Stimulated activated effector memory CD8-positive, alpha-beta T cell treated with anti-CD3 and anti-CD28 coated beads, Interleukin-12 subunit alpha, Interleukin-12 subunit beta, amount 100 ng/mL, for 72 hours (primary cell): ENCODE measurements at places on chromosomes 2 and 18.

DNA sequence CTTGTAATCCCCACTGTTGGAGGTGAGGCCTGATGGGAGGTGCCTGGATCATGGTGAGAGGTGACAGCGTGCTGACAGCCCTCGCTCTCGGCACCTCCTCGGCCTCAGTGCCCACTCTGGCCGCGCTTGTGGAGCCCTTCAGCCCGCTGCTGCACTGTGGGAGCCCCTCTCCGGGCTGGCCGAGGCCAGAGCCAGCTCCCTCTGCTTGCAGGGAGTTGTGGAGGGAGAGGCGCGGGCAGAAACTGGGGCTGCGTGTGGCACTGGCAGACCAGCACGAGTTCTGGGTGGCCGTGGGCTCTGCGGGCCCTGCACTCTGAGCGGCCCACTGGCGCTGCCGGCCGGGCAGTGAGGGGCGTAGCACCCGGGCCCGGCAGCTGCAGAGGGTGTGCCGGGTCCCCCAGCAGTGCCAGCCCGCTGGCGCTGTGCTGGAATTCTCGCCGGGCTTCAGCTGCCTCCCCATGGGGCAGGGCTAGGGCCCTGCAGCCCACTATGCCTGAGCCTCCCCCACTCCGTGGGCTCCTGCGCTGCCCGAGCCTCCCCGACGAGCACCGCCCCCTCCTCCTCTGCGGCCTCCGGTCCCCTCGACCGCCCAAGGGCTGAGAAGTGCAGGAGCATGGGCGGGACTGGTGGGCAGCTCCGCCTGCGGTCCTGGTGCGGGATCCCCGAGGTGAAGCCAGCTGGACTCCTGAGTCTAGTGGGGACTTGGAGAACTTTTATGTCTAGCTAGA, 197.1 kb downstream of the SPP2 start:
- DNase-seq: no peak

DNA sequence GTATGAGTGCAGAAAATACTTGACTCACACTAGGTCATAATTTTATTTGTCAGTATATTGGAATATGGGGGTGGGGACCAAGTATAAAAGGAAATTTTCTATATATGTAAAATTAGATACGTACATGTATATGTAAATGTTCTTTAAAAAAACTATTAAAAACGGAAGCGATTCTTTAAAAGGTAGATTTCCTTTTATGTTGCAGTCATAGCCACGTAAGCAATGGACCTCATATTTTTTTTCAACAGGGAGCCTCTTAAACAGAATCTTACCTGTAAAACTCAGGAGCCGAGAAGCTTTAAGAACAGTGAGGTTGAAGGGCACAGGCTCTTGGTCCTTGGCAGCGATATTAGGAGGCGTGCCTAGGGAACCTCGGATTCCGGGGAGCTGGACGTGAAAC, 3.3 kb downstream of the RHBDD1 start:
- DNase-seq: no peak

DNA sequence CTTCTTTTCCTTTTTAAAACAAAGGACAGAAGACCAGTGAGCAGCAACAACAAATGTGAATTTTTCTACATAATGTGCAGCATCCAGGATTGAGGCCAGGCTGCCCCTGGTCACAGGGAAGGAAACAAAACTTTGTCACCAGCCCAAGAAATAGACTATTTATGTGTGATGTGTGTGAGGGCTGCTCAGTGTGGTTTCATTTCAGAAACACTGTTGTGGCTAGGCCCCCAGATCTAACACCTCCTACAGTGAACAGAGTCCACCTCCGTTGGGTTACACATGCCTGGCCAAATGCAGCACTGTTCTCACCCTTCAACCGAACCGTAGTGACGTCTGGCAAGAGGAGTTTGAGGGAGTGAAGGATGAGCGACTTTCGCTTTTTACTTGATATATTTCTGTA, 146.3 kb upstream of the RIOK3 start:
- no peak for DNase-seq

- DNase-seq: no peak
Measured at GRCh38 chr2:215900203-215900611, 113.1 kb downstream of the MREG start.

DNA sequence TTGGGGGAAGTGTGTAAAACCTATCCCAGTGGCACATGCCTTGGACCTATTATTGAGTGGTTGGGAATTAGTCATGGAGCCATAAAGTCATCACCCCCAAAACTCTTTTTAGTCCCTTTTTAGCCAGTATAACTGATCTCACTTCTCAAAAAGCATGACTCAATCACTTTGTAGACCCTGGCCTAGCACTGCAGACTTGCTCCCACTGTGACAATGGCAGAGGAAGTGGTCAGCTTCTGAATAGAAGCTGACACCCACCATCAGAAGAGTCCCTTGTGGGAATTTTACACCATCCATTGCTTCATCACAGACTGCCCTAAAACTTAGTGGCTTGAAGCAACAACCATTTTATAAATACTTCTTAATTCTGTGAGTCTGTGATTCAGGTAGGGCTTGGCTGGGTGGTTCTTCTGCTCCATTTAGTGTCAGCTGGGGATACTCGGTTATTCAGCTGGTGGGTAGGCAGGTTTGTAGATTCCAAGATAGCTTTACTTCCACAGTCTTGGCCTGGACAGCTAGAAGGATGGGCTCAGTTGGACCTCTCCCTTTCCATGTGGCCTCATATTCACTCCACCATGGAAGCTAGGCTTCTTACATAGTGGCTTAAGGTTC, 10.8 kb upstream of the ITGA6 start:
- DNase-seq: no peak

- no peak for DNase-seq
Measured at GRCh38 chr2:233142355-233142897, 82.3 kb downstream of the INPP5D start.

DNA sequence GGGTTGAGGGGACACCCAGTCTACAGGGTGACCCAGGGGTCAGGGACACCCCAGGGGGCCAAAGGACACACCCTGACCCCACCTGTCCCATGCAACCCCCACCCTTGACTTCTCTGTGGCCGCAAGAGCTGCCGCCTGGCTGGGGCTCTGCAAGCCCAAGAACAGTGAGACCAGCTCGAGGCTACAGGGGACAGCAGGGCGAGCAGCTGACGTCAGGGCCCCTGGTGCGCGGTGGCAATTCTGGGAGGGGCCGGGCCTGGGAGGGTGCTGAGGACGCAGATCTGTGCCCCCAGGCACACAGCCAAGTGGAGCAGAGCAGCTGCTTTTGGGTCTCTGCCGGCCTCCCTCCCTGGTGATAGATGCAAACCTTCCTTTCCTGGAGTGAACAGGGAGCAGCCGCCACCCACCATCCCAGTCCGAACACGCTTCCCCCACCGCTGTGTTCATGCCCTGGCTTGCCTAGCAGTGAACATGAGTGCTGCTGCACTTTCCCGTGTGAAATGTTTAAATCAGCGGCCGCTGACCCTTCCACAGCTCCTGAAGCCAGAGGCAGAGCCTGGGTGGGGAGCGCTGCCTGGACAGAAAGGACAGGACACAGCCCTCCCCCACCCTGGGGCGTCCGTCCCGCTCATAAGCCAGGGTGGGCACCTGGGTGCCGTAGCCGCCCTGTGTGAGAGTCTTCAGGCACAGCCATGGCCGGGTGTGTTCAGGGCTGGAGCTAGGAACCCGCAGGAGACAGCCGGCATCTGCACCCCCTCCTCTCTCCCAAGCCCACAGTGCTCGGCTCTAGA, 46.9 kb downstream of the SLC66A2 start:
- no peak for DNase-seq

DNA sequence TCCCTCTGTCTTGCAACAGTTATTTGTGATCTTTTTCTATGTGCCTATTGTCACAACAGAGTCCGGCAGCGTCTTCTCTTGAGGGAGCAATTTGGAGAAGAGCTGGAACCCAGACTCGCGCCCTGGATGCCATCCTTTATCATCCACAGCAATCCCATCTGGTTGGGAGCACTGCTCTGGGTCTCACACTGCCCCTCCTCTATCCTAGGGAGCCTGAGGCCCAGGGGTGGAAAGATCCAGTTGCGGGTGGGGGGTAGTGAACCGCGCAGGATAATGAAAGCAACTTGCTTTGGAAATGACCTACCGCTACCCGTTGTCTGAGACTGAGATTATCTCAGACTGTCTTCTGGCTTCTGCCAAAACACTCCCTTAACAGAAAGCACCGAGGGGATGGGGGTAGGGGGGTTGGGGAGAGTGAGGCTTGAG, 713 bp downstream of the WBP1 start:
- no peak for DNase-seq

DNA sequence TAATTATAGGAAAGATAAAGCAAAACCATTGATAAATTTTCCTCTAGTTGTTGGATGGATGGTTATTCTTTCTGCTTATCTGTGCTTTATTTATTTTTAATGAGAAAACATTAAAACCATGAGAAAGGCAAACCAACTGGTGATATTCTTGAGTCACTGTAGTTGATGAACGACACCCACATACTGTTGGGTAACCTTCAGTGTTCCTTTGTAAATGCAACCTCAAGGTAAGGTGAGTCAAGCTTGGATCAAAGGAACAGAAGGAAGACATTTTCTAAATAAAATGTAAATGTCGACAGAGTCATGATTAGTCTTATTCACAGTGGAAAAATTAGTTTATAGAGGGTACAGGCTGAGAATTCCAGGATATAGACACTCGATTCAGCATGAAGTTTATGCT, 12.7 kb downstream of the ABCB11 start:
- no peak for DNase-seq

DNA sequence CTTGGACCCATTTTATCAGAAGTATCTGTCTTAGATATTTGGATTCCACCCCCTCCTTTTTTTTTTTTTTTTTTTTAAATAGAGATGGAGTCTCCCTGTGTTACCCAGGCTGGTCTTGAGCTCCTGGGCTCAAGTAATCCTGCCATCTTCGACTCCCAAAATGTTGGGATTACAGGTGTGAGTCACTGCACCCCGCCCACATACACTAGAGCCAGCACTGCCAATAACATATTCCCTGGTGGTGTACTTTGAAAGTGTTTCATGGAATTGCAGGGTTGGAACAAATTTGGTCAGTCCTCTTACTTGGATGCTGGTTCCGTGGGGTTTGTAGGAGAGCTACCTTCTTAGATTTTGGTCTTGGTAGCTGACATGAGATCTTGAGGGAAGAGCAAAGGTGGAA, 15.0 kb downstream of the PDCL3 start:
- no peak for DNase-seq

GRCh38 chr2:100982431-100982861, 19.6 kb upstream of the RPL31 start:
- DNase-seq: no peak
